ENCODE measurements at places on chromosomes 3 and 15.
A peak's percentile ranks its signal among the peaks of the same experiment; 100 is the strongest.

GRCh38 chr15:99441871-99442251 lies 123.9 kb upstream of the MEF2A start:
- no peak for DNase-seq

DNA sequence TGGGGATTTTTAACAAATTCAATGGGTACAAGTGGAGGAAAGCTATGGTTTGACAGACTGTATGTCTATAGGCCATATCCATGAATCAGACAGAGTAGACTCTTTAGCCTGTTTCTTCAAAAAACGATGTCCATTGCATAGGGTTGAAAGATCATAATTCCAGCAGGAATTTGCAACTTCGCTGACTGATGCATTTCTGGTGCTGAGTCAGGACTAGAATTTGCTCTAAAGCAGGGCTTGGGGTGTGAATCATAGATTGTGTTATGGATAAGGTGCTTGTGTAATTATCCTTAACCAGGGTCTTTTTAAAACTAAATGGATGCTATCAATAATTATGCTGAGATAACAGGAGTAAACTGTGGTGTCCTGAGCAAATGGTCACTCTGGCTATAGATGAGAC lies 200.4 kb upstream of the TBC1D5 start:
- DNase-seq = no peak

DNA sequence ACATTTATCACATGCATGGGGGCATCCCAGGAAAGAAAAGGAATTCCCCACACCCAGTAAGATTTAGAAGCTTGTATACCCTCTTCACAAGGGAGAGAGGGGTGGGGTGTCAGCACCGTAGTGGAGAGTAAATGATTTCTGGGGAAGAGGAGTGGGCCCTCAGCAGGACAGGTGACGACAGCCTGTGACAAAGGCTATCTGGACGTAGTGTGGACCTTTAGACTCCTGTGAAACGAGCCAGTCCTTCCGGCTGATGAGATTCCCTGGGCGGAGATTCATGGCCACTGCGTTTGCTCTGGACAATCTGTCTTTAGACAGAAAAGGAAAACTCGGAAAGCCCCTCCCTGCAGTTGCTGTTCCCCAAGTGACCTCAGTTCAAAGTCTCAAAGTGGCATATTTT lies 1.7 kb upstream of the FAM3D start:
- DNase-seq = no peak

DNA sequence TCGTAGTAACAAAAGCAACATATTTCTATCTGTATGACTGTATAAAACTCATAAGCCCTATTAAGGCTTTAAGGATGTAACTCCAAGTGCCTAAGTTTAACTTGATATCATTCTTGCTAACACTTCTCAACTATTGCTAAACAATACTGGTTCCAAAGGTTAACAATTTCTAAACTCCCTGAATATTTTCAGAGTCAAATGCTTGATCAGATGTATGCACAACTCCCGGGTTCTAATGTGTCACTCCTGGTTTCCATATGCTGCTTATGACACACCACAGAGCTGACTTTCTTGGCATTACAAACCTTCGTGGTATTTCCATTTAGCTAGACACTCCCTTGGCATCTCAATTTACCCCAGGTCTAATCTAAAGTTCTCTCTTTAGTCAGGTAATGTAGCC lies 26.3 kb downstream of the DZIP1L start:
- DNase-seq = no peak

GRCh38 chr15:47890397-47891150 lies 173.3 kb downstream of the SEMA6D start:
- no peak for DNase-seq

- DNase-seq = no peak
Observed at GRCh38 chr3:172839679-172840078, 89.2 kb downstream of the ECT2 start.

DNA sequence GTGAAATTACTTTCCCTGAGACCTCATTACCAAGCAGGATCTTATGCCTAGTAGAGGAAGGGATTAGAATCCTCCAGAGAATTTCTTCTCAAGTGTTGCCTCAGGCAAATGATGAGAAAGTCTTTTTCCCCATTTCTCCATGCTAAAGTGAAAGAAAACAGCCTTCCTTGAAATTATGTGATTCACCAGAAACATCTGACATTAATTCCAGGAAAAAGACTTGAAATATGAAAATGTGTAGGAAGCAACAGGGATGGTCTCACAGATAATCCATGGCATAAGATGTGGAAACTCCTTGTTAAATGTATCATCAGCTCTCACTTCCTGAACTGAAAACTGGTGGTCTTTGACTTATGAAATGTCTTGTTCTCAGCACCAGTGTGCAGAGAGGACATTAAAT lies 17.9 kb upstream of the ABI3BP start:
- DNase-seq = no peak

DNA sequence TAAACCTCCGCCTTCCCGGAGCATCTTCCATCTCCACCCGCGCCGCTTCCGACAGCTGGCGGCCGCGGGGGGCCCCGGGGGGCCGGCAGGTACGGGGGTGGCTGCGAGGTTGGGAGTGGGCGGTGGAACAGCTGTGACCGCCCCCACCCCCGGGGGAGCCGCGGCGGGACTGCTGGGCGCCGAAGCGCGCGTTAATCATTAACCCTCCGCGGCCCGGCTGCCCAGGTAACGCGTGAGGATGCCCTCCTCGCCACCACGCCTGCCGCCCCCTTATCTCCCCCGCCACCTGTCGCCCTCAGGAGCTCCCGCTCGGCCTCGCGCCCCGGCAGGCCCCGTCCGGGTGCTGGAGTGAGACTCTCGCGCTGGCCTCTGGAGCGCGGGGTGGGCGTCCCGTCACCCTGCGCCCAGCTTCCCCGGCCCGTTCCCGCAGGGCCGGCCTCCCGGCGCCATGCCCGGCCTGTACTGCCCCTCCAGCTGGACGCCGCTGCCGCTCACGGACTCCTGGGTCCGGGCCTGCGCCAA lies 757 bp downstream of the VWA5B2 start:
- no peak for DNase-seq

DNA sequence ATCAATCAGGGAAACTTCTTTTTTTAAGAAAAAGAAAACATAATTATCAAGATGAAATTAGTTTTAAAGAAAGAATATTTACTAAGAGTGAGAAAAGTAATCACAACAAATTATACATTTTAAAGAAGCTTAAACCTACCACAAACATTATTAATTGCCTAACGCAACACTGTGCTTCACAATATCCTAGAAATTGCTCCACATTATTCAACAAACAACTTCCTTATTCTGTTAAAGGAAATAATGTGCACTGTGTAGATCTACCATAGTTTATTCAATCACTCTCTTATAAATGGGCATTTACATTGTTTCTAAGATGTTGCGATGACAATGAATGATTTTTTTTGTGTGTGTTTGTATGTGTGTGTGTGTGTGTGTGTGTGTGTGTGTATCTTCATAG lies 525.9 kb upstream of the KCNMB2 start:
- DNase-seq = no peak

GRCh38 chr3:81197386-81197785 lies 564.1 kb downstream of the GBE1 start:
- DNase-seq = no peak

GRCh38 chr15:68386587-68387288 lies 45.2 kb downstream of the ITGA11 start:
- no peak for DNase-seq

DNA sequence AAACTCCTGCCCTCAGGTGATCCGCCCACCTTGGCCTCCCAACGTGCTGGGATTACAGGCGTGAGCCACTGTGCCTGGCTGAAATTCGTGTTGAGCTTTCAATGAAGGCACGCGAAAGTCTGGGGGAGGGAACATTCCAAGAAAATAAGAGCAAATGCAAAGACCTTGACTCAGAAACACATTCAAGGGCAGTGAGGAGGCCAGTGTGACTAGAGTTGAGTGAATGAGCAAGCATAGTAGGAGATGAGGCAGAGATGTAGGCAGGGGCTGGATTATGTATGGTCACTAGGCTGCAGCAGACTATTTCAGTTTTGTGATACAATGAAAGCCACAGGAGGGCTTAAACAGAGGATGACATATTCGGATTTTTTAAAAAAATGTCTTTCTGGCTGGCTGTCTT lies 67.0 kb downstream of the SCN11A start:
- no peak for DNase-seq

GRCh38 chr3:121232309-121233225 lies 313.2 kb downstream of the POLQ start:
- DNase-seq = no peak

- DNase-seq = no peak
Observed at GRCh38 chr15:42149493-42150218, 6.8 kb downstream of the PLA2G4F start.

- no peak for DNase-seq
Observed at GRCh38 chr3:143668924-143669790, 179.1 kb downstream of the SLC9A9 start.

DNA sequence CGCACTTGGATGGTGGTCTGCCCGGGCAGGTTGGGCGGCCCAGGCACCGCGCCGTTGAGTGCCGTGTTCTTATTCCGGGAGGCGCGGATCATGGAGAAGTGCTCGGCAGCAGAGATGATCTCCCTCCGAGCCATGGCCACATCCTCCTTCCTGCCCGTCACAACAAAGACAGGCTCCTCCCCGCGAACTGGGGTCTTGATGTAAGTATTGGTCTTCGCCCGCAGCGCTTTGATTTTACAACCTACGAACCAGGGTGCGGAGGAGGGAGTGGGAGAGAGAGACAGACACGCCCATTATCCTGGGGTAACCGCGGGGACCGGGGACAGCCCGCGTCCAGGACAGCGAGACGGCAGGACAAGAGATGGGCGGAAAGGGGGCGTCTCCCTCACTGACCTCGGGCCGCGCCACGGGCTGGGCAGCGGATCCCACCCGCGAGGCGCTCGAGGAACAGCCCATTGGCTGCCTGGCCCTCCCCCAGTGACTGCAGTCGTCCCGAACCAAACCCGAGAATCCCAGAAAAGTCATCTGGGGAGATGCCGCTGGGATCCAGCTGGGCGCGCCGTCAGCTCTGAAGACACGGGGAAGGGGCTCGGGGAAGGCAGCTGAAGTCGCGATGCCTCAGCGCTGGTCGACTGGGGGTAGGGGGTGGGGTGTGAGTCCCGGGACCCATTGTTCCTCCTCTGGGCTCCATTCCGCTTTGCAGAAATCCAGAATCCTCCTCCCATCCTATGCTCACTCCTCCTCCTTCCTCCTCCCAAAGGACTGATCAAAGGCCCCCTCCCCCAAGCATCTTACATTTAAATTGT lies 1.2 kb downstream of the MEX3B start:
- peak; percentile 34 for DNase-seq

GRCh38 chr3:47019201-47019600 lies 39.7 kb downstream of the NBEAL2 start:
- peak; percentile 52 for DNase-seq

- DNase-seq = peak; percentile 29
Observed at GRCh38 chr15:64152507-64153387, 1.2 kb downstream of the SNX22 start.

GRCh38 chr3:183400352-183400751 lies 28.1 kb downstream of the MCF2L2 start:
- DNase-seq = no peak

GRCh38 chr15:70469651-70470555 lies 293.5 kb downstream of the UACA start:
- DNase-seq = no peak

GRCh38 chr3:52218454-52218853 lies 7.0 kb downstream of the TLR9 start:
- DNase-seq = peak; percentile 42

GRCh38 chr3:108099244-108099643 lies 8.4 kb upstream of the CD47 start:
- DNase-seq = no peak

- no peak for DNase-seq
Observed at GRCh38 chr15:80461356-80462095, 57.3 kb downstream of the ARNT2 start.

DNA sequence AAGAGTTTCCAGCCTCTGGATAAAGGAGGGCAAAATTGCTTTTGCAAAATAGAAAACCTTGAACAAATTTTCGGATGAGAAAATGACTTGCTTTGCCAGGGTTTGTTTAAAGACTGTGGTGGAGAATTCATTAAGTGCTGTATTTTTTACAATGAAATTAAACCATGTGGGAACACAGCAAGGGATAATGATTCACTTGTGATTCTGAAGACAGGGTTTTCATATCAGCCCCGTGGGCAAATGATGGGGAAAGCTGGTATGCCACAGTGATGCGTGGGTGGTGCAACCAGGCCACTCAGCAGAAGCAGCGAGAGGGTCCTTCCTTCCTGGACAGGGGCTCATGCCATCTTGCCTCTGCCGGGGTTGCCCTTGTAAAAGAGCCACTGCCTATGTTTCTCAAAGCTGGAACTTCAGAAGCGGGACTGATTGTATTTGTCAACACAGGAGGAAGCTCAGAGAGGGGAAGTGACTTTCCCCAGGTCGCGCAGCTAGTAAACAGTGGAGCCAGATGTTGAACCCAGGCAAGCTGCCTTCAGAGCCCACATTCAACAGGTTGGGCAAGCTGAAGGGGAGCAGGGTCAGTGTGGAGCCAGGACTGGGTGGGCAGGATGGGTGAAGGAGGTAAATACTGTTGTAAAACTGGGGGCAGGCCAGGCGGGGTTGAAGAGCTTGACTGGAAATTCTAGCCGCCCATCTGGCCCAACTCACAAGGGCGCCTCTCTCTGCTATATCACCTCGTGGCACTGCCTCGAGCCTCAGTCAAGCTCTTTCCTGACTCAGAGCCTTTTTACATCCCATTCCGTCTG lies 79.1 kb downstream of the TOP2B start:
- no peak for DNase-seq

DNA sequence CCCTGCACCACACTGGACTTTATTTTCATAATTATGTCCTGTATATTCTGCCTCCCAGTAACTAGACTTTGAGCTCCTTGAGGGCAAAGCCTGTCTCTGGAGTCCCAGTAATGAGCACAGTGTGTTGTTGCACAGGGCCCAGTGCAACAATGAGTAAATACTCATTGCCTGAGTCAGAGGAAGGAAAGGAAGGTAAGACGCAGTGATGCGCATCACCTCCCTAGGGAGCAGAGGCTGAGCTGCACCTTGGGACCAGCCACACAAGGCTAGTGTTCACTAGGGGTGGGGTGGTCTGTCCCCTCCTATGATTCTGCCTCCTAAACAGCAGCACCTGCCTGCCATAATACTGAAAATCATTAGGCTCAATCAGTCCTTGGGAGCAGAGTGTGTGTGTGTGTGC lies 86.6 kb upstream of the ADAMTSL3 start:
- DNase-seq = no peak

- DNase-seq = no peak
Observed at GRCh38 chr3:10532939-10533736, 27.8 kb upstream of the ATP2B2 start.

GRCh38 chr3:16538507-16538906 lies 25.0 kb upstream of the RFTN1 start:
- DNase-seq = no peak

DNA sequence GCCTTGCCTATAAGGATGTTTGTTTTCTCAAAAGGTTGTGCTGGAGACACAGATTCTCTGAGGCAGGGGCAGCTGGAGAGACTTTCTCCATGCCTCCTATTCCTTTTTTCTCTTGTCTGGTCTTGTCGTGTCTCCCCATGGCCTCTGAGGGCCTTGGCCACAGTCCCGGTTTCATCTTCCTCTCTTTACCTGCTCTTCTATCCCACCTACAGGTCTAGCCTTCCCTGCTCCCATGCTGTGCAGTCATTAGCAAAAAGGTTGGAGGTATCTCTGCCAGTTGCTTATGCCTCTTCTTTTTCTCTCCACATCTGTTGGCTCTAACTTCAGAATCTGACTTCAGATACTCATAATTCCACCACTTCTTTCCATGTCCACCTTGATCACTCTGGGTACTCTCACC lies 191.1 kb downstream of the IL20RB start:
- no peak for DNase-seq

- DNase-seq = no peak
Observed at GRCh38 chr15:51770902-51771301, 19.5 kb downstream of the TMOD2 start.

GRCh38 chr3:186418671-186419145 lies 56.7 kb upstream of the DGKG start:
- no peak for DNase-seq

- DNase-seq = no peak
Observed at GRCh38 chr3:52047295-52047960, 8.9 kb downstream of the DUSP7 start.

All from activated CD4-positive, alpha-beta T cell treated with anti-CD3 and anti-CD28 coated beads for 48 hours (primary cell).